ENCODE measurements at places on chromosomes 12 and 14.
A peak's percentile ranks its signal among the peaks of the same experiment; 100 is the strongest.

DNA sequence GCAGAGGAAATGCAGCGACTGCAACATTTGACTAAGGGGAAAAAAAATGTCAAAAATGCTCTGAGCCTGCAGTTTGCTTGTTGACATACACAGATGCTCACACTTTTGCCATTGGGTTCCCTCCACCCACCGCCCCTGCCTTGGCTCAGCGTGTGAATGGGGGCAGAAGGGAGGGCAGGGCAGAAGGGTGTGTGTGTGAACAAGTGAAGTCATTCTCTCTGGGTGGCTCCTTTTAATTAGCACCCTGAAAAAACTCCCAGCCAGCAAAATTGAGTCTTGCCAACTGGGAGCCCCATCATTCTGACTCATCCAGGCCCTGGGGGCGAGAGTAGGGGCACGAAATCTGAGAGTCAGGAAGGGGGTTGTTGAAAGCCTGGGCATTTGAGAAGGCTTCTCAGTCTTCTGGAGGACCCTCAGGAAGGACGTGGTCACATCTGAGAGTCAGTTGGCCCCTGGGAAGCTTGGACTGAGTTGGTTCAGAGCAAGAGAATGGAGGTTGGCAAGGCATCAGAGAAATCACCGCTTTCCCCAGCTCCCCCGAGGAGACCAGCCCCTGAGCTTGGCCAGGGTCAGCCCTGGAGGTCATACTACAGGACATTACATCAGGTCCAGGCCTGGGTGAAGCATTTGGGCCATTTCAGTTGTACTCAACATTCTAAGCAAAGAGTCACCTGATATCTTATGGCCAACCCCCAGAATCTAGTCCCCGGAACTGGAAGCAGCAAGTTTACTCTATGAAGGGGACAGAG is 22.7 kb upstream of the KRT78 start:
- DNase-seq, result peak; percentile 86

DNA sequence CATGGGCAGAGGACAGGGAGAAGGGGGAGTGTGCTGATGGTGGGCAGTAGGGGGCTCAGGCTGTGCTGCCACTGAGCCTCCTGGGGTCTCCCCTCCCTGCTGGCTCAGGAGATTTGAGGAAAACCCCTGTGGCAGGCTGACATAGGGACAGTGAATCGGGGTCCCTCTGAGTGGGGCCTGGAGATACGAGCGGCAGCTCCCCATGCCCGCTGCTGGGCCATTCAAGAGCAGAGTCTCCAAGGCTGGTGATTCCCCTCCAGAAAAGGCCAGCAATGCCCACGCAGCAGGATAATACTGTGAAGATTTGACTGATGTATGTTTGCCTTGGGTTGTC is 288.7 kb upstream of the SFSWAP start:
- DNase-seq, result no peak

- DNase-seq, result no peak
Measured at GRCh38 chr12:13957576-13957975, 23.8 kb downstream of the GRIN2B start.

DNA sequence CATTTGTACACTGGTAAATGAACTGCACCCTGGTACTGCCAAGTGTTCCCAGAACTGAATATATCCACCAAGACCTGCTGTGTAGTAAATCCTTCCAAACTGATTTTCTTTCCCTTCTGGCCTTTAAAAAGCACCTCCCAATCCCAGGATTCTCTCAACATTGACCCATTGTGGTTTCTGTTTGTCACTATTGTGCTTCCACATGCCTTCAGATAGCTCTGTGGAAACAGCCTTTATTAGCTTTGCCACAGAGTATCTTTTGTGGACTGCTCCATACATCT is 949 bp upstream of the KIF21A start:
- DNase-seq, result no peak

DNA sequence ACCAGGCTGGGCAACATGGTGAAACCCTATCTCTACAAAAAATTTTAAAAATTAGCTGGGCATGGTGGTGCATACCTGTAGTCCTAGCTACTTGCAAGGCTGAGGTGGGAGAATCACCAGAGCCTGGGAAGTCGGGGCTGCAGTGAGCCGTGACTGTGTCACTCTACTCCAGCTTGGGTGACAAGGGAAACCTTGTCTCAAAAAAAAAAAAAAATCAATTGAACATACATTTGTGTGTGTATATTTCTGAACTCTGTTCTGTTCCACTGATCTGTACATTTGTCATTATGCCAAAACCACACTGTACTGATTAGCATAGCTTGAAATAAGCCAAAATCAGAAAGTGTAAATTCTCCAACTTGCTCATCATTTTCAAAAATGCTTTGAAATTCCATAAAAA is 254.6 kb downstream of the SOX5 start:
- no peak for DNase-seq

DNA sequence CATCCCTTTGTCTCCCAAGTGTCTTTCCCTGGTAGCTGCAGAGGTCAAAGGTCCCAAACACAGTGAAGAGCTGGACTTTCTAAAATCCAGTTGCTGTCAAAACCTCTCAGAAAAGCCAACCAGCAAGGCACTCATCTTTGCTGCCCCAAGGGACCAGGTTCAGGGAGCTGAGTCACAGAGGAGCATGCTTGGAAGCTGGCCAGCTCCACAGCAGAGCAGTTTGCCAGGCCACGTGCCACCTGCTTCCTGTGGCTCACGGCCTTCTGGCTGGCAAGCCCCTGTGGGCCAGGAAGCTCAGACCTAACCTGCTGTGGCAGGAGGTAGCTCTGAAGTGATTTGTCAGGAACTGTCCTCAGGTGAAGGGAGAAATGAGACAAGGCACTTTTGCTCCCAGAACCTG is 3.6 kb downstream of the ISCU start:
- peak; percentile 76 for DNase-seq

DNA sequence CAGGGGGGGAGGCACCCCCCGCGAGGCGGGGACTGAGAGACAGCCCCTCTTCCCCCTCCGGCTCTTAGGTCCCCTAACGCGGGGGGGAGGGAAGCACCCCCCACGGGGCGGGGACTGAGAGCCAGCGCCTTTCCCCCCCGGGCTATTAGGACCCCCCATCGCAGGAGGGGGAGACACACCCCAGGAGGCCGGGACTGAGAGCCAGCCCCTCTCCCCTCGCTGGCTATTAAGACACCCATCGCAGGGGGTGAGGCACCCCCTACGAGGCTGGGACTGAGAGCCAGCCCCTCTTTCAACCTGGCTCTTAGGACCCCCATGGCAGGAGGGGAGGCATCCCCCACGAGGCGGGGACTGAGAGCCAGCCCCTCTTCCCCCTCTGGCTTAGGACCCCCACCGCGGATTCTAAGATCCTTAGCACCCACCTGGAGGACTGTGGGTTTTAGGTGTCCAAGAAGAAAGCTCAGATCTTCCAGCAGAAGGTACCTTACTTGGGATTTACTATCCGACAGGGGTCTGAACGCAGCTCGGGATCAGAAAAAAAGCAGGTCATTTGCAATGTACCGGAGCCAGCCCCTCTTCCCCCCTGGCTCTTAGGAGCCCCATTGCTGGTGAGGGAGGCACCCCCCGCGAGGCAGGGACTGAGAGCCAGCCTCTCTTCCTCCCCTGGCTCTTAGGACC is 197.8 kb upstream of the PZP start:
- no peak for DNase-seq

DNA sequence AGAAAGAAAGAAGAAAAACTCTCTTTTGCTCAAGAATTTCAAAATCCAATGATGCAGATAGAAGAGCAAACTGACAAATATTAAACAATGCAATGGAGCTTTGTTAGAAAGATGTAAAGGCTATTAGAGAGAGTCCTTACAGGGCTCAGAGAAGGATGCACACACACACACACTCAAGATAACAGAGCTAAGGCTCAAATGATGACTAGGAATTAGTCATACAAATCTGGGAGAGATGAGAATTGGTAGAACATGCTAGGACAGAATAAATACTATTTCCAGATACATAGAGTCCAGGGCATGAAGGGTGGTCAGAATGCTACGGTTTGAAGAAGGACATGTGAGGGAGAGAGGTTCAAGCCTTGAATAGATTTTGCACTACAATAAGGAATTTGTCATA is 650.1 kb upstream of the MDGA2 start:
- DNase-seq, result no peak

GRCh38 chr14:103463851-103464250 is 58.8 kb downstream of the CKB start:
- no peak for DNase-seq

DNA sequence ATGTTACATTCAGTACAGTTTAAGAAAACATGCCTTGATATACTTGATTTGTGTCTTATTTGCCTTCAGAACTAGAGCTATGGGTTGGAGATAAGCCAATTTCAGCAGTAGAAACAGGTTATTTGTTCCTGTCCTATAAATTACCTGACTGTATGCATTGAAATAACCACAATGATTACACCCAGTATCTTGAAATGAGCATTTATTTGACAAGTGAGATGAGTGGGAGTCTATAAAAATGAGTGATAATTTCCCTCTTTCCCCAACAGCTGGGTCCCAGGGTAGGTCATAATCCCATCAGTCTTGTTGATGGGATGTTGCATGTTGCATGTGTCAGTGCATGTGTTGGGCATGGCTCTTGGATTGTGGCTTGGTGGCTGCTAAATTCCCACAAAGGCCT is 3.7 kb downstream of the TAS2R42 start:
- no peak for DNase-seq

DNA sequence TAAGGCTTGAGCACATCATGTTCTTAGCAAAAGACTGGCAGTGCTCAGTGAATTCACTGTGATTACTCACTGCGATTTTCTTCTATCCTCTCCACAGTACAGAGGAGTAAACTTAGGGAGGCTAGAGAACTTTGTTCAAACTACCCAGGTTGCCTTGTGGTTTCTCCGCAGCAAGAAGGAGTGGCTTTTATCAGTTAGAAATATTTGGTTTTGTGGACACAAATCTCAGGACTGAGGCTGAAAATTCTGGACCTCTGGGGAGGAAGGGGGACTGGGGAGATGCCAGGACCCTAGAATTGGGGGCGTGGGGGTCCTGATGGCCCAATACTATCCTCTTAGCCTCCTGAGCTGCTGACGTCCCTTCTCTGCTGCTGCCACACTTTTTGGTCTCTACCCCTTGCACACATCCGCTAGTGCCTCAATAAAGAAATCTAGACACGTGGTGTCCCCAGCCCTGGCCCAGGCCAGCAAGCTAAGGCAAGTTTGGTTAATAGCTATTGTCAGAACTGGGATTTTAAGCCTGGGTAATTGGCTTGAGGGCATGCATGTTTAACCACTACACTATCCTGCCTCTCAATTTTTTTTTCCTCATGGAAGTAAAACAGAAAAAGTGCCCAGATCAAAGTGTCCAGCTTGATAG is 842 bp downstream of the OAS2 start:
- DNase-seq, result no peak

- DNase-seq, result no peak
Measured at GRCh38 chr12:701896-702539, 38.8 kb upstream of the NINJ2 start.

- DNase-seq, result no peak
Measured at GRCh38 chr14:69351911-69352310, 46.2 kb downstream of the ERH start.

- DNase-seq, result no peak
Measured at GRCh38 chr12:100963381-100963780, 168.8 kb downstream of the ANO4 start.

GRCh38 chr12:28988325-28988704 is 160.8 kb upstream of the FAR2 start:
- no peak for DNase-seq

DNA sequence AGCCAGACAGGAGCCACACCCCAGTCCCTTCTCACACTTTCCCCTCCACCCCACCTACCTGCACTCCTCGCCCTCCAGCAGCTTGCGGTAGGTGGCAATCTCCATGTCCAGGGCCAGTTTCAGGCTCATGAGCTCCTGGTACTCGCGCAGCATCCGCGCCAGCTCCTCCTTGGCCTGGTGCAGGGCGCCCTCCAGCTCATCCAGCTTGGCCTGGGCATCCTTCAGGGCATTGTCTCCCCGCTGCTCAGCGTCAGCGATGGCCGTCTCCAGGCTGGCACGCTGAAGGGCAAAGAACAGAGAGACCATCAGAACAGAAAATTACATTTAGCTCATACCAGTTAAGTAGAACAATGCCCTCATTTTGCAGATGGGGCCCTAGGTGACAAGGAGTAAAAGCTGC is 5.5 kb downstream of the KRT74 start:
- DNase-seq, result no peak

GRCh38 chr14:26261368-26262122 is 336.3 kb downstream of the NOVA1 start:
- DNase-seq, result peak; percentile 1

DNA sequence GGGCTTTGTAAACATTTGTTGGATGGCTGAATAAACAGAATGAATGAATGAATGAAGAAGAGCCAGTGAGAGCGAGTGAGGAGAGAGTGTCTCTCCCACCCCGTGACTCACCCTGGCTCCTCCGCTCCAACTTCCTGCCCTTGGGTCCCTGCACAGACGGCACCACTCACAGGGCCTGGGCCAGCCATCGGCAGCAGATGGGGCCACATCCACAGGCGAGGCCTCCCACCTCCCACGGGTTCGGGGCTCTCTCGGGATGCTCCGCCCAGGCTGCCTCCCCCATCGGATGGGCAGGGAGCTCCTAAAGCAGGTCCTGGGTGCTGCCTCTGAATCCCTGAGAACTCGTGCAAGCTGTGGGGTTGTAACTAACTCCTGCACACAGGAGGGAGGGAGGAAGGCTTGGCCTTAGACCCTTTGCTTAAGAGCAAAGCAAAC is 41.3 kb downstream of the CCNK start:
- no peak for DNase-seq

DNA sequence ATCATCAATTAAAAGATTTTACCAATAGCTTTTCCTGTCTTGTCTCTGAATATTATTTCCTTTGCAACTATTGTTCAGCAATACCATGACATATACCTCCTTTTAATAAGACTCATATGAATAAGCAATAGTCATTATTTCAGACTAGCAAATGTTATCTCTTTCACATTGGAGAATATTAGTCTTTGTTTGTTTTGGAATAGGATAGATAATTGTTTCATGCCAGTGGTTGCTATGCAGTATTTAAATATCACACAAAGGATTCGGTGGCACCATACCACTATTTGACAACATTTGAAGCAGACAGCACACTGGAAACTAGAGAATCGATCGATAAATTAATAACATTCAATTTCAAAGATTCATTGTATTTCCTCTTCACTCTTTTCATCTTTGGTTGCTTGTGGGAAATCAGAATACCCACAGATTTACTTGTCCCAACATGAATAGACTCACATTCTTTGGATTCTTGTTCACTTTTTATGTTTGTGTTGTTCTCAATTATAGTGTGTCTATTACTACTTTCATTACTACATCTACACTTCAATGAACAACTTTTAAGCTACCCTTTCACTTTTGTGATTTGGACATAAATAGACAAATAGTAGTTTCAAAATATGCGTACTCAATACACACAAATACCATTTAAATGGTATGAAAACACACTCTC is 42.7 kb upstream of the TBPL2 start:
- DNase-seq, result no peak

GRCh38 chr12:34291426-34291901 is 269.2 kb downstream of the ALG10 start:
- no peak for DNase-seq

GRCh38 chr12:131133015-131133905 is 179.6 kb downstream of the ADGRD1 start:
- DNase-seq, result no peak

Data from retinal pigment epithelial cell (primary cell).